ENCODE measurements at places on chromosomes 4 and X.

GRCh38 chr4:100981447-100982204 lies 365.7 kb downstream of the PPP3CA start:
- DNase-seq: no peak

DNA sequence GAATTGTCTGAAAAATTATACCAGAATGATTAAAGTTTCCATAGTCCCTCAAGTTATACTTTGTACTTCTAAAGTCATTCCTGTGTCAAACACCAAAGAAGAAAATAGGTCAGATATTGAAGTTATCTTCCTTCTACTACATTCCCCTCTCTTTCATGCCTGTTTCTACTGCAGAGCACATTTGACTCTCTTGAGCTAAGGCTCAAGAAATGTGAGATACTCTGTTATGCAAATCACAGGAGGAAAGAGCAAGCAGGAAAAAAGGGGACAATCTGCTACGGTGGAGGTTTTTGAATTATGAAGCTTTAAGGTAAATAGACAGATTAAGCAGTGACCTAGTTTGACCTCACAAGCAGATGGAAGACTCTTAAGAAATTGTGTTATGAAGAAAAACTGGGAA lies 198.9 kb upstream of the LDB2 start:
- DNase-seq: no peak

DNA sequence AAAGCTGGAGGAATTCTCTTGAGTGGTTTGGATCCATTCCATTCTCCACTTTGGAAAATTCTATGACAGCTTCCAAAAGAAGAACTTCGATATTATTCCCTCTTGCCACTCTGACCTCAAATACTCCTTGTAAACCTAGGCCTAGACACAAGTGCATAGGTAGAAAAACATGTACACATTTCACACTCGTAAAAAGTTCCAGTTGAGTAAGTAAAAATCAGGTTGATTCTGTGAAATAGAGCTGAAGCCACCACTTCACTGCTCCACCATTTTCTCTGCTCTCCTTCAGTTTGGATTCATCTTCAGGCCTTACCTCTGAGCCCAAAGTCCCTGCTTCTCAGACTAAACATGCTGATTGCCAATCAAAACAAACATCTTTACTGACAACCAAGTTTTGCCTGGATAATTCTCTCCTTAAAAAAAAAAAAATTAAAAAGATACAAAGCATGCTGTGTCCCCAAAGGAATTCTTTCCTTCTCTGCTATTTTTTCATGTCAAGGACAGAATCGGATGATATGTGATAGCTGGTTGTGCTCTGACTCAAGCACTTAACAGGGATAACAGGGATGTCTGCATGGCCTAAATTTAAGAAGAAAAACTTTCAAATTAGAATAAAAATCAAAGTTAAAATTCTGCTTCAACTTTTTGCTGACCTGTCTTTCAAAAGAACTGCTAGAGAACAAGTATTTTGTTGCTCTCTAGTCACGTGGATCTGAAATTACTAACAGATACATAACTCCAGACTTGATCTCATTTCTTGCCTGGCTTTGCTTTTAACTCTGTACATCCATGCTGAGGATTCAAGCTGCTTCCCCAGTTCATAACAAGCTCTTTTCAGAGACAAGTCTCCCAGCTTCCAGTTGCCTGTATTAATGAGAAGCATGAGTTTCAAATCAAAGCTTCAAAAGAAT lies 420.9 kb upstream of the INTU start:
- no peak for DNase-seq

- DNase-seq: no peak
Observed at GRCh38 chr4:8047837-8048678, 108.4 kb upstream of the AFAP1 start.

DNA sequence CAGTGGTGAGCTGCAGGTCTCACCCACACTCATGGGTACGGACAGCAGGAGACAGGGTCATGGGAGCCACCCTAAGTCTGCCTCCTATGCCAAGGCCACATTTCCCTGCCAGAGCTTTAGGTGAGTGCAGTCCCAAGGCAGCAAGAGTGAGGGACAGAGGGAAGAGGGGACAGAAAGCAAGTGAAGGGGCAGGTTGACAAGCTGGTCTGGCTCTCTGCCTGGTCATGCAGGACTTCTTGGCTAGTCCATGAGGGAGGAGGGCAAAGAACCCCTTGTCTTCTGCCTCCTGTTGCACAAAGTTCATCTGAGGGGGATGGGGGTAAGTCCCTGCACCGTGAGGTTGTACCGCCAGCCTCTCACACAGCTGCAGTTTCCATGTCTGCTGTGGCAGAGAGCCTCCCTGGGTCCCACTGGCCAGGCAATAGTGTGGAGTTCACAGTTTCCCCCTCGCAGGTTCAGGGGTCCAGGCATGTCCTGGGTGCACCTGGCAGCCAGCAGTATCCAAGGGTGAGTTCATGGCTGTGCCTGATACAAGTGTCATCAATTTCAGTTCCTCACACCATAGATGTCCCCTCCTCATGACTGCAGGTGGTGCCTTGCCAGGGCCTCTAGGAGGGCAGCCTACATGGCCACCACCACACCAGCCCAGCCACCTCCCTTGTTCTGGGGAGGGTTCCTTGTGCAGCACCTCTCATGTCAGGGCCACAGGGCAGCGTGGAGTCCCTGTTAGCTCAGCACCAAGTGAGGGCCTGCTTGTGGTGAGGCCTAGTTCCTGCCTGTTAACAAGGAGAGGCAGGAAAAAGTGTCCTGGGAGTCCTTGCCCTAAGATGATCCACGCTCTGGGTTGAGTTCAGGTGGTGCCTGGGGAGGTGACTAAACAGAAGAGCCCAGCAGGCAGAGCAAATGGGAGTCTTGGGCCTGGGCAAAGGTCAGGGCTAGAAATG lies 72.5 kb downstream of the ADRA2C start:
- no peak for DNase-seq

- DNase-seq: no peak
Observed at GRCh38 chr4:22482250-22483127, 33.4 kb downstream of the ADGRA3 start.

GRCh38 chrX:79408623-79409322 lies 41.6 kb upstream of the ITM2A start:
- DNase-seq: no peak

- peak; percentile 43 for DNase-seq
Observed at GRCh38 chr4:140156529-140157171, 2.7 kb upstream of the MAML3 start.

- no peak for DNase-seq
Observed at GRCh38 chr4:70297576-70297975, 37.2 kb upstream of the CABS1 start.

- DNase-seq: no peak
Observed at GRCh38 chr4:183447646-183448045, 3.2 kb downstream of the CDKN2AIP start.
